ENCODE measurements at places on chromosomes 16 and 17.
A peak's percentile ranks its signal among the peaks of the same experiment; 100 is the strongest.

- DNase-seq: no peak
Measured at GRCh38 chr16:54816471-54816870, 114.2 kb upstream of the IRX5 start.

DNA sequence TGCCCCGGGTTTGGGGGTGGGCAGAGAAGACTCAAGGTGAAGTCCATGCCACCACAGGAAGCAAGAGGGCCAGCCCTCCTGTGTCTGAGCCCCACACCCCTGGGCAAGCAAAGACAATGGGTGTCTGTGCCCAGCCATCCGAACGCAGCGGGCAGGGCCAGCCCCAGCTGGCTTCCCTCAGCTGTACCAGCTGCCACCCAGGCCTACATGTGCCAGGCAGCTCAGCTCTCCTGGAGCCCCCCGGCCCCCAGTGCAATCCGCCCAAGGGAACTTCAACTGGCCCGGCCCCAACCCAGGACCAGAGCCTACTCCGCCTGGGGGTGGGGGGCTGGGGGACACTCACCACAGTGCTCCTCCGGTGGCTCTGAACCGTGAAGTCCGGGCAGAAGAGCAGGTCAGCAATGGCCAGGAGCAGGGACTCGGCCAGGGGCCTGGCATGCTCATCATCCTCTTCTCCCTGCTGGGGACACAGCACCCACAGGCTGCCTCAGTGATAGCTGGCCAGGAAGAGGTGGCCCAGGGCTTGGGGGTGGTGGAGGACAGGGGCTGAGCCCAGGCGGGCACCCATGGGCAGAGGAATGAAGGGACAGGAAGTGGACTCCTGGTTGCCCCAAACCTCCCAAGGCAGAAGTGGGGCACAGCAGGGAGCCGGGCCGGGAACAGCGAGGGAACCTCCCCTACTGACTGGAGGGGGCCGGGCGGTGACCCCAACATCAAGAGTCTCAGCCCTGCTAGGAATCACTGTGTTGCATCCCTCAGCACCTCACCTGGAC is 9.8 kb downstream of the HID1 start:
- no peak for DNase-seq

- DNase-seq: no peak
Measured at GRCh38 chr17:80677214-80677756, 132.6 kb downstream of the RPTOR start.

DNA sequence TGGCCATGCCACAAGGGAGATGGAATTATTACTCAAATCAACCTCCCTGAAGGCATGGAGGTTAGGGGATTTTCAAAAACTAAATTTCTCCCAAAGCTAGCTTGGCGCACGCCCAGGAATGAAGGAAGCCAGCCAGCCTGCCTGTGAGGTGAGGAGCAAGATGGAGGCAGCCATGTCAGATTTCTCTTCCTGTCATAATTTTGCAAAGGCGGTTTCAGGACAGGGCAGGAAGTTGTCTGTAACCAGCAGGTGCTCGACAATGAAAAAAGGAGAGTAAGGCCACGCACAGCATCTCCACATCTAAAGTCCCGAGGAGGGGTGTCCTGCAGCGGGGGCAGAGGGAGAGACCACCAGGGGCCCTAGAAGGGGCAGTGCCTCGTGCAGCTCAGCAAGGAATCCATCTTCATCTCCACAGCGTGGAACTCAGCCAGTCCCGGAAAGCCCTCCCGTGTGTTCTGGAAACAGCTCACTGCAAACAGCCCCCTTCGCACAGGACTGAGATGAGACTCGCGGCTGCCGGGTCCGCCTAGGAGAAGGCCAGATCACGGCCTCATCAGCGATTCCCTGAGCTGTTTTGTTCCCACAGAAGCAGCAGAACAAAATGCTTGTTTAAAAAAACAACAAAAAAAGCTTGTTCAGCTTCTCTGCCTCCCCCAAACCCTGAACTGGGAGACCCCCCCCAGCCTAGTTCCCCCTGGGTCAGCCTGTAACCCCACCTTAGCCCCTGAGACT is 47.8 kb downstream of the SLC7A5 start:
- DNase-seq: no peak

GRCh38 chr16:65909310-65910050 is 457.0 kb upstream of the CDH5 start:
- peak; percentile 29 for DNase-seq

DNA sequence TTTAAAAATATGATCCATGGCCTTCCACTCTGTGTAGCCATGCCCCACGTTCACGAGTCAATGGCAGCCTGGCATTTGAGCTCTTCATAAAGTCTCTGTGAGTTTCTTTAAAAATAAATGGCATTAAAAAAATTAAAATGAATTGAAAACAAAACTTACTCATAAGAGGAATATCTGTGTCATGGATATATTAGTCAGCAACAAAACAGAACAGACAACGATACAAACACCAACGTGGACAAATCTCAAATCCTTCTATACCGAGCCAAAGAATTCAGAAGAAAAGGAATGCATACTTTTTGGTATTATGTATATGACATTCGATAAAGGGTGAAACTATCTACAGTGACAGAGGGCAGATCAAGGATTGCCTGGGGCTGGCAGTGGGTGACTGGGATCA is 8.2 kb upstream of the CMIP start:
- DNase-seq: no peak

DNA sequence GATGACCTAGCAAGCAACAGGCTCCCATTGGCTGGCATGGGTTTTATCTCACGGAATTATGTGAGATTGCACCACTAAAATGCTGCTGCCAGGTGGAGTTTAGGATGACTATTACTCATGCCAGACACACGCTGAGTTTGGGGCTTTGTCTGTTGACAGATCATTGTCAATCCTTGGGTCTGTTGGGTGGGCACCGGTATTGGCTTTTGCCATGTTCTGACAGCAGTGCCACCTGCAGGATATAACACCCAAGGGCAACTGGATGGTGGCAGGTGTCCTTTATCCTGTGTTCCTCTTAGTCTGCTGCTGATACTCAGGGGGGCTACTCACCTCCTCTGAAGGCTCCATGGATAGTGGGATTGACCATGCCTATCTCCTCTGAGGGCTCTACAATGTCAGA is 221.6 kb upstream of the DYNLRB2 start:
- no peak for DNase-seq

DNA sequence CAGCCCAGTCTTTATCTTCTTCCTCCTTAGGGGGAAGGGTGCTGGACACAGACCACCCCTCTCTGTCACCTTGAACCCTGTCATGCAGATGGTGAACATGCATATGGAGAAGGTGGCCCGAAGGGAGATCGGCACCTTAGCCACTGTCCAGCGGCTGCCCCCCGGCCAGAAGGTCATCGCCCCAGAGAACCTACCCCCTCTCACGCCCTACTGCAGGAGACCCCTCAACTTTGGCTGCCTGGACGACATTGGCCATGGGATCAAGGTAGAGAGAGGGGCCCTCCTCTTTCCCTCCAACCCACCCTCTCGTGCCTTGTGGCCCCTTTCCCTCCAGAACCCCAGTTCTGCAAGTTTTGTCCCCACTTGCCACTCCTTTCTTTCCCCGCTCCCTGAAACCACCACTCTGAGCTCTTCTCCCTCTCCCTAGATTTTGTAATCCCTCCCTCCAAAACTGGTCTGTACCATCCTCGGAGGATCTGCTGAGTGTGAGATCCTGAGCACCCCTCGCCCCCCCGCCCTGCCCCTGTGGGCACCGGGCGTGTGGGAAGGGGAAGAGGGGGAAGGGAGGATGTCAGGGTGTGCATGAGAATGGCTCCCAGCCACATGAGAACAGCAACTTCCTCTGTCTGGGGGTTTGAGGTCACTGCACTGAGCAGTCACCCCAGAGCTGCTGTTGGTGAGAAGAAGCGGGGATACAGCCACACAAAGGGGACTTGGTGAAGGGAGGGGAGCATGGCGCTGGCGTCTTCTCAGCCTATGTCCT is 7.3 kb downstream of the ABI3 start:
- no peak for DNase-seq

- no peak for DNase-seq
Measured at GRCh38 chr17:80960037-80960796, 31.4 kb upstream of the CHMP6 start.

DNA sequence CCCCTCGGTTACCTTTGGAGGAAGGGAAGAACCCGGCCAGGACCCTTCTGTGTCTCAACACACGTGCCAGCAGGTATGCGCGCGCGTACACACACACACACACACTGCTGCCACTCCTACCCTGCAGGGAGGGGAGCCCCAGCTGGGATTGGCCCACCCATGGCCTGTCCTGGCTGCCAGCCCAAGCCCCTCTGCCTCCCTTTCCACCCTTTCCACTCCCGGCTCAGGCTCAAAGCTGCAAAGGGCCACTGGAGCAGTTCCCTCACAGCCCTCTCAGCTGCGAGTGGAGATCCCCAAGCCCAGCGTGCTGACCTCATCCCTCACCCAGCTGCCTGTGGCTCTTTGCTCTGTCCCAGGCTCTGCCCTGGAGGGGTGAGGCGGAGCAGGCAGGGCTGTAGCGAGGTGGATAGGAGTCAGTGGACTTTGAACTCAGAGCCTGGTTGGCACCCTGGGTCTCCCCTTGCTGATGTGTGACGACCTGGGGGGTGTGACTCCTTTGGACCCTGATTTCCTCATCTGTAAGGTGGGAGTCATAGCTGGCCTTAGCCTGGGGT is 14.5 kb downstream of the KIF19 start:
- peak; percentile 75 for DNase-seq

GRCh38 chr17:17280613-17281549 is at the start of gene COPS3:
COPS3 (minus strand) TSS chr17:17281246; CDS start chr17:17281186, 60 bp downstream.
- DNase-seq: peak; percentile 94

- DNase-seq: no peak
Measured at GRCh38 chr17:7655541-7655840, 4.8 kb downstream of the ATP1B2 start.

DNA sequence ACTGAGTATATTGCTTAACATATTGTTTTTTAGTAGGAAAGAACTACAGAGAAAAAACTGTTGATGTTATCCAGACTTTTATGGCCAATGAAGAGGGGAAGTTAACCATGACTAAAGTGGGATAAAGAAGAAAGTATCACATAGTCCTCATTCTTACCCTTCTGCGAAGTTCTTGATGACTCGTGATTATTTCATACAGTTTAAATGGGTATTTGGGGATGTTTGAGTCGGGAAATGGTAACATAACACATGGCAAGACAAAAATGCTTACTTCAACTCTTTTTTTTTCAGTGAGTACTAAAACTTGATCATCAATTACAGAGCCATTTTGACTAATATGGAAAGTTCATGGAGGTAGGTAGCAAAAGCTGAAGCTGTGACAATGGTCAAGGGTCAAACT is 4.9 kb downstream of the POLG2 start:
- DNase-seq: no peak

- no peak for DNase-seq
Measured at GRCh38 chr17:48641541-48642058, 15.4 kb upstream of the HOXB9 start.

GRCh38 chr17:32659419-32659842 is 172.6 kb downstream of the CDK5R1 start:
- DNase-seq: peak; percentile 58

DNA sequence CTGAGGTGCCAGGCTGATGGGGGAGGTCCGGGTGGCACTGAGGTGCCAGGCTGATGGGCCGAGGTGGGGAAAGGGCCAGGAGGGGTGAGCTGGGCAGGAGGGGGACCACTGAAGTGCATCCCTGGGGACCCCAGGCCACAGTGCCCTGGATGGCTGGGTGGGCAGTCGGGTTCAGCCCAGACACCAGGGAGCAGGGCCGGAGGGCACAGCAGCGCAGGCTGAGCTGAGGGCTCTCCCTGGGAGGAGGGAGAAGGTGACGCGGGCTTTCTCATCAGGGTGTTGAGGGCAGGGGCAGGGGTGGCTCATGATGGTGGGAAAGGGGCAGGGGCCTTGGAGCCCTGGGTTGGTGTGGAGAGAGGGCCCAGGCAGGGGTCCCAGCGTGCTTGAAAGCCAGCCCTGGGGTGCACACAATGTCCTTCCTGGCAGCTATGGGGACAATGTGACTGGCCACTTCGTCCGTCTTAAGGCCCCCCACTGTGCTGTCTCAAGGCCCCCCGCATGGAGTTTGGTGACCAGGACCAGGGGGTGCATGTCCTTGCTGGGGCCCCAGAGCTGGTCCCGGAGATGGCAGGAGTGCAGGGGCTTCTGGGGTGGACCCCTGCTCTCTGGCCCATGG is 16.0 kb downstream of the CD7 start:
- DNase-seq: no peak

GRCh38 chr16:27636453-27637240 is 86.7 kb downstream of the KATNIP start:
- DNase-seq: no peak

DNA sequence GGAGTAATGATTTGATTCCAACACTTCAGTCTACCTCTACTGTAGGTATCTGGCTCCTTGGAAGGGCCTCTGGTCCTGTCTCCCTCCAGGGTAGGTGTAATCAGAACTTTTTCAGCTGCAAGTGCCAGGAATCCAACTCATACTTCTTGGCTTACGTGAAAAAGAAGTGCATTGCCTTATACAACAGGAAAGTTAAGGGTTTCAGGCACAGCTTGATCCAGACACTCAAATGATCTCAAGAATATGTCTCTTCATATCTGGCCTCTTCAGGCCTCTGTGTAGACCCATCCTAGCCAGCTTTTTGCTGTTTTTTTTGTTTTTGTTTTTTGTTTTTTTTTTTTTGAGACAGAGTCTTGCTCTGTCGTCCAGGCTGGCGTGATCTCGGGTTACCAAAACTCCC is 4.2 kb upstream of the CORO1A start:
- no peak for DNase-seq

- DNase-seq: peak; percentile 88
Measured at GRCh38 chr16:678858-679813, 1.1 kb upstream of the STUB1 start.

DNA sequence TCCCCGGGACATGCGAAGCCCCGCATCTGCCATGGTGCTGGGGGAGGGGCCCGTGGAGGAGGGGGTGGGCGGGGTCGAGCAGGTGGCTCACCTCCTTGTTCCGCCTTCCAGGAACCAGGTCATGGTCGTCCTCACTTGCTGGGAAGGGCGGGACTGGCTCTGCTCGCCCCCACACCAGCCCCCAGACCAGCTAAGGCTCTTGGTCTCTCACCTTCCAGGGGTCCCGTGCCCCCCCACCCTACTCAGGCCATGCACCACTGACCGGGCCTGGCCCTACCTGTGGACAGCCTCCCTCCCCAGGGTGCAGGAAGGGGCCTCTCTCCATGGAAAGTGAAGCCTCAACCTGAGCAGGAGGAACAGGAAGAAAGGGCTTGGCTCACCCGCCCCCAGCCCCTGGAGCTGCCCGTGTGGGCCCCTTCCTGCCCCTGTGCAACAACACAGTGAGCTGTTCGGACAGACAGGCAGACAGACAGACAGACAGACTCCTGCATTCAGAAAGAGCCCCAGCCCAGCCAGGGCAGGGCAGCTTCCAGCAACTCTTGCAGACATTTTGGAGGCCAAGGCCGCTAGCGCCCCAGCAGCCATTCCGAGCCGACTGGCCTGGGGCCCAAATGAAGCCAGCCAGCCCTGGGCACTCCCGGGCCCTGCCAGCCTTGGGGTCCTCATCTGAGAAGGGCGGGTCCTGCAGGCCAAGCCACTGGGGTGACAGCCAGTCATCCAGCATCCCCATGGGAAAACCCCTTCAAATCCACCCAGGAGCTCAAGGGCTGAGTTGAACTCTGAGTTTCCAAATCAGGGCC is 8.1 kb upstream of the KREMEN2 start:
- DNase-seq: no peak

DNA sequence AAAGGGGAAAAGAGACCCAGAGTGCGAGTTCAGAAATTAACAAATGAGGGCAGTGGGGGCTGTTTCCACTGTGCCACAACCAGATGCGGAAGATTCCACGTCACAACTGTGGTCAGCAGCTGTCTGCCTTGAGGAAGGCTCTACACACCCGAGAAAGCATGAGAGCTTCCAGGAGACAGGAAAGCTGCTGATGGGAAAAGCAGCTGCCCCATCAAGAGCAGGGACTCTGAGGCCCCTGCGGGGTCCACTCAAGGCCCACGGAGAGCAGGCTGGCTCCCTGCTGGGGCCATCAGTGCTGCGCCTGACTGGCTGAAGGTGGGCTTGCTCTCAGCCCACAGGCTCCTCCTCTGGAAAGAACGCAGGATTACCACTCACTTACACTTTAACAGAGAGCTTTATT is 14.8 kb upstream of the TRAP1 start:
- no peak for DNase-seq

Data from NCI-H345 (cell line).